ENCODE measurements at places on chromosomes 16 and 17.

DNA sequence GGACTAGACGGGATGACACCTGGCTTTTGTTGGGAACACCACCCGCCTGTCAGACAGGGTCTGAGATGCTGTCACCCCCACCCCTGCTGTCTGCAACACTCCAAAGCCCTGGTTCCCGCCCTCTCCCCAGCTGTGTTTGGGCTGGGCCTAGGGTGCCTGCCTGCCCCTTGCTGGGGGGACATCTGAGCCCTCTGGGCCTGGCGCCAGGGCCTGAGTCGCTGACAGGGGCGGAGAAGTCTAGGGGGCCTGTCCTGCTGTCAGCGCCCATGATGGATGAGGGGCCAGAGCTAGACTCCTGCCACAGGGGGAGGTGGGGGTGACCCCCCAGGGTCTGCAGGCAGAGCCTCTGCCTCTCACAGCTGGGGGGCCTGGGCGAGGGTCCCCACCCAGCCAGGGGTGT, 7.6 kb upstream of the PKMYT1 start:
- DNase-seq = no peak

DNA sequence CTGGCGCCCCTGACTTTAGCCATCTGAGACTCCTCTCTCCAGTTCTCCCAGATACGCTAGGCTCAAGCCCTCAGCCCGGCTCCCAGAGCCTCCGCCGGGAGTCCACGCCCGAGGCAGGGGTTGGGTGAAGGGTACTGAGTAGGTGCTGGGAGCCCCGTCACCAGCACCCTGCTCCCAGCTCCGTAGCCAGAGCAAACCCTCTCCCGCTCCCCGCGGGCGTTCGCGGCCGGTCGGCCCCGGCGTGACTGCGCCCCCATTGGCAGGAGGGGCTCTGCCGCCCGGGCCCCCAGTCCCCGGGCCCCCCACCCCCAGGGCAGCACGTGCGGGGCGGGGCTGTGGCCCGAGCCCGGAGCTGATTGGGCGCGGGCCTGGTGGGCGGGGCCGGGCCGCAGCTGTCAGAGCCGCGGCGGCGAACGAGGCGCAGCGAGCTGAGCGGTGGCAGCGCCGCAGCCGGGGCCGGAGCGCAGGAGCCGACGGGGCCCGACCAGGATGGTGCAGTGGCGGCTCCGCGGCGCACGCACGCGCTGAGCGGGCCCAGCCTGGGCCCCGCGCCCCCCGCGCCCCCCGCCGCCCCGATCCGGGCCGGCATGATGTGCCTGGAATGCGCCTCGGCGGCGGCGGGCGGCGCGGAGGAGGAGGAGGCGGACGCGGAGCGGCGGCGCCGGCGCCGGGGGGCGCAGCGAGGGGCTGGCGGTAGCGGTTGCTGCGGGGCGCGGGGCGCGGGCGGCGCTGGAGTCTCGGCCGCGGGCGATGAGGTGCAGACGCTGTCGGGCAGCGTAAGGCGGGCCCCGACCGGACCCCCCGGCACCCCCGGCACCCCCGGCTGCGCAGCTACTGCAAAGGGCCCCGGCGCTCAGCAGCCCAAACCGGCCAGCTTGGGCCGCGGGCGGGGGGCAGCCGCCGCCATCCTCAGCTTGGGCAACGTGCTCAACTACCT, at the start of gene SPNS2:
SPNS2 (plus strand) TSS at position 421 of the 937 bp plus-strand sequence; CDS start at position 588, 167 bp downstream.
- no peak for DNase-seq

GRCh38 chr17:65898651-65899050, 293.3 kb downstream of the CEP112 start:
- DNase-seq = no peak

- no peak for DNase-seq
Measured at GRCh38 chr16:81174644-81175324, 63.7 kb upstream of the BCO1 start.

- DNase-seq = no peak
Measured at GRCh38 chr16:15777533-15778203, 79.2 kb downstream of the MYH11 start.

DNA sequence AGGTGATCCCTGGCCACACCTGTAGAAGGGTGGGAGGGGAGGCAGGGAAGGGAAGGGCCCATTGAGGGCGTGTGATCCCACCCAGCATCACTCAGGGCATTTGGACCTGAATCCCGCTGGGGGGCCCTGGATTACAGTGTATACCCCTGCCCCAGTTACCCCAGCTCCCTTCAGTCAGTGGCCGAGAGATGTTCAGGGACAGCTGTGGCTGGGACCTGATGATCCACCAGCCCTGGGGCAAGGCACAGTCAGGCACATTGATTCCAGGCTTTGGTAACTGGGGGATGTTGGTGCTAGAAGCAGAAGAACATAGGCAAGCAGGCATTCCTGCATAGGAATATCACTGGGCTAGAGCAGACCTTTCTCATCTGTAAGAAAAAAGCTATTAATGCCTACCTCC, 170.3 kb downstream of the FOXL1 start:
- DNase-seq = no peak

GRCh38 chr17:79978548-79978855, 57.2 kb downstream of the TBC1D16 start:
- no peak for DNase-seq

DNA sequence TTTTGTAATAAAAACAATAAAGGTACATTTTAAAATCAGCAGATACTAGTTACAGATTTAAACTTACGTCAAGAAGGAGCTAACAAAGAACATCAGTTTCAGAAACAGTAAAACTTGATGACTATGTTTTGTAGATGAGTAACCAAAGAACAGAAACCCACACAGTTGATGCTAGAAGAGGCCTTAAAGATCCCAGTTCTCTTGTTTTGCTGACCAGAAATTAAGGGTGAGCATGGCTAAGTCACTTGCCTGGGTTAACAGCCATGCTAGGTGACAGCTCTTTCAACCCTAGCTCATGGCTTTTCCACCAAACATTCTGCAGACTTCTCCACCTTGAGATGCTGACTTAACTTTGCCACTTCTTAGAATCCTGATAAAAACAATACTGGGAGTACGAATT, 26.4 kb downstream of the STX8 start:
- no peak for DNase-seq

DNA sequence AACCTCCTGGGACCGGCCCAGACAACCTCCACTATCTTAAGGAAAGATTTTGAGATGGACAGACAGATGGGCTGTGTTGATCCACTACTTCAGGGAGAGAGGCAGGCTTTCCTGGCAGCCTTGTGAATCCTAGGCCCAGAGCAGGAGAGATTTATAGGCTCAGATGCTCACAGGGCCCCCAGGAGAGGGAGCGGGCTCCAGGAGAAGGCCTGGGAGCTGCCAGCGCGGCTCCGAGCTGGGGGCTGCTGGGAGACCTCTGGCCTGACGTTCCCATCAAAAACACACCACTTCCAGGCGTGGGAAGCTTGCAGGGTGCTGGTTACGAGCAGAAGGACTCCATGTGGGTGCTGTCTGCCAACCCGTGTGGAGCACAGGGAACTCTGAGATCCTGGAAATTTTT, 53.2 kb downstream of the MYH11 start:
- no peak for DNase-seq

DNA sequence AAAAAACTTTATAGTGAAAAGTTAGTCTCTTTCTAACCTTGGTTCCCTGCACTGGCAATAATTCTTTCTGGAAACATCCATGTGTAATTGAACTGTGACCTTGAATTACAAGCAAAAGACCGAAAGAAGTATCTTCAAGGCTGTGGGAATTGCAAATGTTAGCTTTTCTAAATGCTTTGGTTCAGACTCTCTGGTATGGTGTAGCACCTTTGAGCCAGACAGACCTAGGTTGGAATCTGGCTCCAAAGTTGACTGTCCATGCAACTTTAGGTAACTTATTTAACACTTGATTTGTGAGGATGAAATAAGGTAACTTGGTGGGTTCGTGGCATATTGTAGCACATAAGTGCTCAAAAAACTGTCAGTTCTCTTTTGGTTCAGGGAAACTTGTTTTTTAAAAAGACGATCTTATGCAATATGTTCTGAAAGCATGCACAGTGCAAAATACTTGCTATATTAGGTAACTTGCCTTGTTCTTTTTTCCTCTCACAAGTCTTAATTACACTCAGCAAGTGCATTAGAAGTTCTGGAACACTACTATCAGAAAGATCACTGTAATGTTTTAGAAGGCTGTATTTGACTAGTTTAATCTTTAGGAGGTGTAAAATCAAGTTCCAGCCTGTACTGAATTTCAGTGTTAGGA, 46.3 kb downstream of the TANGO6 start:
- no peak for DNase-seq

GRCh38 chr17:34435182-34435928, 72.3 kb upstream of the CCL1 start:
- DNase-seq = no peak
